ENCODE measurements at places on chromosomes 2 and 18.
A peak's percentile ranks its signal among the peaks of the same experiment; 100 is the strongest.

- no peak for DNase-seq
These were observed 519.6 kb upstream of the RAB6C start for GRCh38 chr2:129459881-129460280.

- DNase-seq = no peak
These were observed 157.3 kb downstream of the CTNNA2 start for GRCh38 chr2:79670198-79670597.

DNA sequence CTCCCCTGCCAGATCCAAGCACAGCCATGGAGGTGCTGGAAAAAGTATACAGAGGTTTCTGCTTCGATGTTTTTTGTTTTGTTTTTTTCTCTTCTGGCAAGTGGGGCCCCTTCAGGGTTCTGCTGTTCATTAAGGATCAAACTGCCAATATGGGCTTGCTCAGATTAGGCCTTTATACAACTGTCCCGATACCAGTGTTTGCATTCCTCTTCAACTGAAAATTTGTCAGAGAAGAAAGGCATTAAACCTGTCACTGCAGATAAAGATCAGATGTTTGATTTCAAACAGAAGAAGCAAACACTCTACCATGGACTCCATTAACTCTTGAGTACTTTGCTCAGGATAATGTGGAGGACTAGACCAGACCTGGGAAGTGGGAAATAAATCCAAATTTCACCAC, 396.0 kb upstream of the SMIM21 start:
- DNase-seq = no peak

DNA sequence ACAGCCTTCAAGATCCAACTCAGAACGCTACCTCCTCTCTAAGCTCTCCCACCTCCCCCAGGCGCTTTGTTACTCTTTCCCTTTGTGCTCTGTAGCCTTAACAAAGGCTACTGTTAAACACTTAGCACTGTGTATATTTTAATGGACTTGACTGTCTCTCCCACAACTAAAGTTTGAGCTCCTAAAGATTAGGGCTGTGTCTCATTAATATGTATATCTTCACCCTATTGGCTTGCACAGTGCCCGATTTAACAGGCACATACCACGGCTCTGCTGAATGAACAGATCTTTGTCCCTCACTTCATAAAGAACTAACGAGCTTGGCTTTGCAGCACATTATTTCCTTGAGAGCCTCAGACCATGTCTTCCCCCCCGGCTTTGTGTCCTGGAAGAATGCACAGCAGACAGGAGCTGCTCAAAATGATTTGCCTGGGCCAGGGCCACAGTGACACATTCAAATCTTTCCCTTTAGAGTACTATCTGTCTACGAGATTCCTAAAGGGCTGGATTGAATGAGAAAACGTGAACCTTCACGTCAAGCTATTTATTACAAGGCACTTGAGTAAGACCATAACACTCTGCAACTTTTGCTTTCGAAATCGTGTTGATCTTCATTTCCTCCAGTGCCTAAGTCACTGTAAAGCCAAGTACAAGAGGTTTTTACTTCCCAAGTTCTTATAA, 22.1 kb downstream of the ABHD3 start:
- DNase-seq = no peak

- DNase-seq = no peak
These were observed 3.9 kb downstream of the KCNG2 start for GRCh38 chr18:79801641-79802040.

- no peak for DNase-seq
These were observed 26.8 kb upstream of the SP3 start for GRCh38 chr2:173991856-173992588.

- no peak for DNase-seq
These were observed 116.9 kb downstream of the ERBB4 start for GRCh38 chr2:212421556-212422334.

- no peak for DNase-seq
These were observed 11.3 kb upstream of the STK25 start for GRCh38 chr2:241519669-241520068.

GRCh38 chr2:111706481-111707001, 177.5 kb downstream of the ANAPC1 start:
- DNase-seq = no peak

- no peak for DNase-seq
These were observed 202.1 kb downstream of the ANKRD30B start for GRCh38 chr18:14949800-14950664.

- DNase-seq = no peak
These were observed 96.0 kb downstream of the SMAD7 start for GRCh38 chr18:48854780-48855179.

- DNase-seq = no peak
These were observed 93.8 kb downstream of the PRKCE start for GRCh38 chr2:45745231-45745630.

- no peak for DNase-seq
These were observed 42.6 kb upstream of the RNF152 start for GRCh38 chr18:61935362-61935761.

DNA sequence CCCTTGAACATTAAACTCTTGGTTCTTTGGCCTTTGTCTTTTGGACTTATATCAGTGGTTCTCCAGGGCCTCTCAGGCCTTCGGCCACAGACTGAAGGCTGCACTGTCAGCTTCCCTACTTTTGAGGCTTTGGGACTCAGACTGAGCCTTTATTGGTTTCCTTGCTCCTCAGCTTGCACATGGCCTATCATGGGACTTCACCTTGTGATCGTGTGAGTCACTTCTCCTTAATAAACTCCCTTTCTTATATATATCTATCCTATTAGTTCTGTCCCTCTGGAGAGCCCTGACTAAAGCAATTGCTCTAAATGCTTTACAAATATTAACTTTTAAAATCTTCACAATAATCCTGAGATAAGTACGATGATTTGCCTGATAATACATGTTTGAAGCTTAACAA, 353.6 kb upstream of the TRIB2 start:
- DNase-seq = no peak

DNA sequence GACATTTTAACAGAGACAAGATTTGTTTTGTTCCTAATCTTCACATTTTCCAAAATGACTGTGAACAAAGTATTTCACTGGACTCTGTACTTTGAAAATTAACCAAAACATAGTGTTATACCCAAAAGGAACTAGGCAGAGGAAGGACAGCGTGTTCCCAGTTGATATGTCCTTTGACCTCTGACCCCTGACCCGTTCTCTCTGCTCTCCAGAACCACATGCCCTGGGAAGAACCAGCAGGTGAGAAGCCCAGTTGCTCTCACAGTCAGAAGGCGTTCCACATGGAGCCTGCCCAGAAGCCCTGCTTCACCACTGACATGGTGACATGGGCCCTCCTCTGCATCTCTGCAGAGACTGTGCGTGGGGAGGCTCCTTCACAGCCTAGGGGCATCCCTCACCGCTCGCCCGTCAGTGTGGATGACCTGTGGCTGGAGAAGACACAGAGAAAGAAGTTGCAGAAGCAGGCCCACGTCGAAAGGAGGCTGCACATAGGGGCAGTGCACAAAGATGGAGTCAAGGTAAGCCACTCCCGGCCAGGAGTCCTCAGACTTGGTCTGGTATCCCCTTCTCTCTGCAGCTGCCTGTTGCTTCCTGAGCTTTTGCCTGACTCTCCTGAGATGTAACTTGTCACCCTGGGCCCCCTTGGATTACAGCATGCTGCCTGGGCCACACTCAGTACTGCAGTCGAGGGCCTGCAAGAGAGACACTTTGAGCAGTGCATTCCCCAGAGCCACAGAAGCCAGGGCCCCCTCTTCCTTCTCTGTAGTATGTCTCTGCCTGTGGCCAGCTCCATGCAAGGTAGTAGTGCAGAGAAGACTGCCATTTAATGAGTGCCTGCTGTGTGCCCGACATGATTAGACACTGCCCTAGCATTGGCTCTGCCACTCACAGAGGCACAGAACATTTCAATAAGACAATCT, 94.3 kb downstream of the ARHGEF4 start:
- DNase-seq = no peak

- no peak for DNase-seq
These were observed 16.3 kb upstream of the MYO3B start for GRCh38 chr2:170161516-170162270.

GRCh38 chr2:25497918-25498407, 156.2 kb upstream of the DNMT3A start:
- no peak for DNase-seq

DNA sequence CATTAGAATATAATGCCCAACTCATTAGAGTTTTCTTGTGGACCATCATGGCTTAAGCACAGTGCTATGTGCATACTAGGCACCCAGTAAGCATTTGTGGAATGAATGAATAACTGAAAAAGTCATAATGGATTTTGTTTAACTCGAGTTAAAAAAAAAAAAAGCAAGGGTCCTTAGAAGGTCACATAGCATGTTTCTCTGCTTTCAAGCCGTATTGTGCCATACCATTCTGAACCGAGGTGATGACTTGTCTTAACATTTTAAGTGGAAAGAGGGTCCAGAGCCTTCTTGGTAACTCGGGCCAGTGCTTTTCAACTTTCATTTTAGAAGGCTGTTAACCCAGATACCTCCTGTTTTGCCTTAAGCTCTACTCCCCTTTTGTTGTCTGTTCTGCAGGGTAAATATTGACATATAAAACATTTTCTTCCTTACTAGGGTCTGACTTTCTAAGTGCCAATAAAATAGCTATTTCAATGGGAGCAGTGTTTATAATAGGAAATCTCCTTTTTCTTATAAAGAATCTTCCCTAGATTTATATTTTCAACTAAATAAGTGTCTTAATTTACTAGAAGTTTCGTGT, 787 bp upstream of the ADGRF3 start:
- DNase-seq = no peak

DNA sequence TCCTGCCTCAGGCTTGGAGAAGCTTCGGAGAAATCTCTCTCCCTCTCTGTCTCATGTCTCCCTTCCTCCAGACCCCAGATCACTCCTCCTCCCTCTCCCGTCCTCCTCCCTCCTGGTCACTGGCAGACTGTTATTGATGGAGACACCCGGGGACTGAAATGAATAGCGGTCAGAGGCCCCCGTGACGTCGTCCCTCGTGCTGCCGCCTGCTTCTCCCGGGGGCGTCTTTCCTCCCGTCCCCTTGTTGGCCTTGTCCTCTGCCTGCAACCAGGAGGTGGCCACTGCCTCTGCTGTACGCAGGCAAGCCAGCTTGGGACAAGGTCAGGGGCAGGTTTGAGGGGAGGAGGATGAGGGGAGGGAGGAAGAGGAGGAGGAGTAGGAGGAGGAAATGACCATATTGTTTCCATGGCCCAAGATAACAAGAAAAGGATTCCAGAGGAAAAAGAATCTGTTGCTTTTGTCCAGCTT, 78.2 kb downstream of the CELF4 start:
- no peak for DNase-seq

- no peak for DNase-seq
These were observed 254.1 kb downstream of the PRKCE start for GRCh38 chr2:45905632-45905958.

DNA sequence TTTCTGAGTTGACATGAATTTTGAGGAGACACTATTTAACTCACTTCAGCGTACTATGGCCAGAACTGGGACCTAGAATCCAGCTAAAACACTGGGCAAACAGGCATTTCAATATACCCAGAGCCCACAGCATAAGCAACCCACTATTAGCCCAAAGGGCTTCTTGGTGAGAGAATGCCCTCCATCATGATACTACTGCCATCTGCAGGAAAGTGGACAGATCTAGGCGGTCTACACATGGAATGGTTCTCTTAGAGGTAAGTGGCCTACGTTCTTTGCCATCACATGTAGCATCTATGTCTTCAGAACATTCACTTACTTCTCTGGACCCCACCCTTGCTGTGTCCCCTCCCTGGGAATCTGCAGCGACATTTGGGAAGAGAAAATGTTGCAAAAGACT, 181.3 kb upstream of the LINC00305 start:
- DNase-seq = no peak

- DNase-seq = no peak
These were observed 336.5 kb upstream of the MMADHC start for GRCh38 chr2:149924028-149924427.

GRCh38 chr2:64260817-64261216, 116.6 kb upstream of the PELI1 start:
- no peak for DNase-seq

GRCh38 chr18:49694402-49694801, 118.9 kb downstream of the ACAA2 start:
- DNase-seq = no peak

- no peak for DNase-seq
These were observed 204.8 kb downstream of the TSN start for GRCh38 chr2:121960251-121960650.

GRCh38 chr18:50024466-50024865, 170.5 kb downstream of the MYO5B start:
- no peak for DNase-seq

DNA sequence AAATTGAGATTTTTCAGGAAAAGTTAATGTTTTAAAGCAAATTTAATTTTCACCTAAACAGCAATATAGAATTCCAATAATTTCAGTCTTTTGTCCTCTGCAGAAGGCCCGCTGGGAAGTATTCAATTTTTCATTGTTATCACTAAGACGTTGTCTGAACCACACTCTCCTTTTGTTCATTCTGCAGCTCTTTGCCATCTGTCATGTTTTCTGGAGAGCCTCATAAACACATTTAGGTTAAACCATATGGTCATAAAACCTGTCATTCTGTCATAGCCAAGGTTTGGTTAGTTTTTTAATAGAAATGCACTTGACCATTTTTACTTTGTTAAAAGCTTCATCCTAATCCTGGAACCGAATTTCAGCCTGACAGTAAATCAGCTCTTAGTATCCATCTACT, 54.0 kb upstream of the PGAP1 start:
- no peak for DNase-seq

DNA sequence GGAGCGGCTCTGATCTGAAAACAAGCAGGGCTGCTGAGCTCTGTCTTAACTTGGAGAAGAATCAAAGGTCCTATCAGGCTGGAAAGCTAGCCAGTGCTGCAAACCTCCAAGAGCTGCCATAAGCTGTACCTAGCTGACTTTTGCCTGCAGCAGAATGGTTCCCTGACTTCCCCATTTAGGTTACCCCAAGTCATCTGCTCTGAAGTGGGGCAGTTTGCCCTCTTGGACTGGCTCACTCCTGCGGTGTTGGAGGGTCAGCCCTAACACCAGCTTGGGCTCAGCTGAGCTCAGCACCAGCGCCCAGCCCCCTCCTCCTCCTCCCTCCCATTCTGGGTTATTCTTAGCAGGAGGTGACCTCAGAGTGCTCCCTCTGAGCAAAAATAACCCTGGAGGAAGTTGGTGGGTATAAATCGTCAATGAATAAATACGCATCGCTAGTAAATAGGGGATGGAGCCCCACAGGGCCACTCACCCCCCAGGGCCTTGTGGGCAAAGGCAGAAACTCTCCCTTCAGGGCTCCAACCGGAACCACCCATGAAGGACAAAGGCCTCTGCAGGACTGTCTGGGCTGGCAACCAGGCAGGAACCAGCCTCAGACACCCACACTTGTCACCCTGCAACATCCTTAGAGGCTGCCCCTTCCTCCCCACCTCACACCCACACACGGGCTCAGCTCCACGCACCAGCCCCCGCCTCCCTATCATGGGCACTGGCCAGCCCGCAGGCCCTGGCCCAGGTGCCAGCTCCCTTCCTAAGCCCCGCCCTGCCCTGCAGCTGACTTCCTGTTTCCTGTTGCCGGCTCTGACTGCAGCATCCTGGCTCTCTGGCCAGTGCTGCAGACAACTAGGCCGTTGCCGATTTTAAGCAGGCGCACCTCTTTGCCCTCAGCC, 46.9 kb downstream of the DNMT3A start:
- peak; percentile 51 for DNase-seq

DNA sequence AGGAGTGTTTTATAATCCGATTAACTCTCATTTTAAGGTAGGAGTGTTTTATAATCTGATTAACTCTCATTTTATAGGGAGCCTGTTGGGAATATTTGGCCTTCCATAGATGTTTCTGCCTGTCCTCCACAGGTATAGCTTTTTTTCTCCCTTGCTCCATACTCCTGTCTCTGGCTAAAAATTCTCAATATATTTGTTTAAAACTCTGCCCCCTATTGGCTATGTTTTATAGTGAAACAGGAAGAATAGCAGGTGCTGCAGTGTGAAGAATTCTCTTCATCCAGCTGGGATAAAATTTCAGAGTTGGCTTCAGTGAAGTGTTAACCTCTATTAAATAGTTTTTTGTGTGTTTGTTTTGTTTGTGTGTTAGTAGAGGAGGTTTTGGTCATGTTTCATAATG, 1046.0 kb upstream of the TMEFF2 start:
- no peak for DNase-seq

Measured in activated CD4-positive, CD25-positive, alpha-beta regulatory T cell treated with anti-CD3 and anti-CD28 coated beads, Interleukin-2, amount 50 U/mL, for 16 hours (primary cell).